CD4-positive, alpha-beta T cell treated with Interleukin-15 for 4 hours (primary cell): ENCODE measurements at places on chromosomes 5 and 9.

DNA sequence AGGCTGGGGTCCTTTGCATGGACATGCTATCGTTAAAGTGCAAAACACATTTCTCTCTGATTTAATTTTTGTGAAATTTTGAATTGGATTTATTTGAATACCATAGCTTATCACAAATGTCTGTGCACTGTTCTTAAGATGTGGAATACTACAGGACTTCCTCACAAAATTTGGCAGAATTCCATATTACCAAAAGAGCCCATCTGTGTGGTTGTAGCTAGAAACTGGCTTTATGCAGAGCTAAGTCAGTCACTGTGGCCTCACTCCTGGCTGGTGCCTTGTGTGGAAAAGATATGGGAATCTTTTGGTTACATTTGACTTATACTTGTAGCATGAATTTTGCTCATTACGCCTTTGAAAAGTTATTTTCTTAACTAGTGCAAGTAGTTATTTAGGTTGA lies 35.5 kb downstream of the ACO1 start:
- DNase-seq = no peak

DNA sequence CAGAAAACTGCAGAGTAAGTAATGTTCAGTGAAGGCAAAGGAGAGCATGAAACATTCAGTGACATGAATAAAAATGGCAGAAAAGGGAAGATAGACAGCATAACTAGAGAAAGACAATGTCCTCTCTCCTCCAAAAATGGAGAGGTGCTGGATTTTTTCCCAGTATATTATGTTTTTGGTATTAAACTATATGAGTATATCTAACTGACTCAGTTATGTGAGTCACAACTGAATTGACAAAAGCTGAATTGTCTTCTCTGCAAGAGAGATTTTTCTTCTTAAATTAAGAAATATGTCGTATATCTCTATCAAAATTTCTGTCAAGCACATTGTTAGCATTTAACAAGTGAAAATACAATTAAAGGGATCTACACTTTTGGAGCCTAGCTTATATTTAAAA lies 375.1 kb downstream of the CHSY3 start:
- no peak for DNase-seq

DNA sequence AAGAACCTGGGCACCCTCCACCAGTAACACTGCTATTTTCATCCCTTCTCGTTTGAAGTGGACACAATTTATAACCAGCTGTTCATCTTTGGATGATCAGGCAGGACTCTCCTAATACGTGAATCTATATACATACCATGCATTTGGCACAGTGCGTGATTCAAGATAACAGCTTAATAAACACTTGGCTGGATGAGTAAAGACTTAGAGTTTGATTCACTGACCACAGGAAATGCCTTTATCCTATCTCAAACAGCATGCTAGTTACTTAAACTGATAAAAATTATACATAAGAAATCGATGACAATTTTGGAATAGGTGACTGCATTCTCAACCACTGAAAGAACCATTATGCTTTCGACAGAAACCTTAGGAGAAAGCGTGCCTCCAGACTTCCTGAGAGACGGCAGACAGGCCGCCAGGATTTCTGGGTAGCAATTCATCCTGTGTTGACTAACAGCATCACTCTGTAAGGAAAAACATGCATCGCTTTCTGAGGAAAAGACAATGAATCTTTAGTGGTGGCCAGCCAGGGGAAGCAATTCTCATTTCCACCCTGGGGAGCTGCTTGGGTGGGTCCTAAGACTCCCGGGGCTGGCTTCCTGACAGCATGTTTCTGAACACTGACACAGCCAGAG lies 9.7 kb downstream of the MRPL36 start:
- DNase-seq = no peak

DNA sequence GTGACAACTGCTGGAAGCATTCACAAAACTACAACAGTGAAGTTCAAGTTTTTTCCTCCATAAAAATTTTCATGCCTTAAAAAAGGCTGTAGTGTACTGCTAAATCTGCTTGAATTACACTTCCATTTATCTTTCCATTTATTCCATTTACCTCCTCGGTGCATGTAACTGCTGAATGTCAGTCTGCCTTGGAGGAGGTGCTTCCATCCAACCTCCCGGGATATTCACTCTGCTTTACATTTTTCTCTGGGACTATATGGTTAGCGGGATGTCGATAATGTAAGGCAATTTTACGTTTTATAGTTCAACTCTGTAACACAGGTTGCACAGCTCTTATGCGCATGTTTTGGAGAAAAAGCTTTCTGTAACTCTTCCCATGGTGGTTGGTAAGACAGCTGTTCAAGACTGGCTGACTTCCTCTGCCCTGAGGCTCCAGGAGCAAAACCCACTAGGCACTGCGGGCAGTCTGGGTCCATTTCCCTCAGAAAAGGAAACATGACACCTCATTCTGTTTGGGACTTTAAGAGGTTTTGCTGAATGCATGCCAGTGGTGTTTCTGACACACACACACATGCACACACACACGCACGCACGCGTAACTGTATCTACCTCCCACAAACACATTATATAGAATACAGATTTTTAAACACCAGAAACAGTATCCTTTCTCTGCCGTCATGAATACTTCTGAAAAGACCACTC lies 66.1 kb downstream of the SPTLC1 start:
- DNase-seq = no peak

- DNase-seq = no peak
Measured at GRCh38 chr5:172903790-172904189, 55.4 kb upstream of the RPL26L1 start.

DNA sequence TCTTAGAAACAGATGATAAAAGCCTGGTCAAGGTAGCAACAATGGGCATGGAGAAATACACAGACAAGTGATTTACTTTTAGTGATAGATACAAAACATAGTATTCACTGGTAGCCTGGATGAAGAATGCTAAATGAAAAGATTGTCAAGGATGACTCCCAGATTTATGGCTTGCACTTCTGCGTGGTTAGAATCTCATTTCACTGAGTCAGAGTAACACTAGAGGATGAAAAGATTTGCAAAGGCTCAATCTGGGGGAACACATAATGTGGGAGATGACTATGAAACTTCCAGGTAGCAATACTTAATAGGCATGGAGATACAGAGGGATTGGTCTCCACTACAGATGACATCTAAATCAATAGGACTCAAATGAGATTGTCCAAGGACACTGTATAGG lies 38.4 kb downstream of the AGTPBP1 start:
- DNase-seq = no peak

DNA sequence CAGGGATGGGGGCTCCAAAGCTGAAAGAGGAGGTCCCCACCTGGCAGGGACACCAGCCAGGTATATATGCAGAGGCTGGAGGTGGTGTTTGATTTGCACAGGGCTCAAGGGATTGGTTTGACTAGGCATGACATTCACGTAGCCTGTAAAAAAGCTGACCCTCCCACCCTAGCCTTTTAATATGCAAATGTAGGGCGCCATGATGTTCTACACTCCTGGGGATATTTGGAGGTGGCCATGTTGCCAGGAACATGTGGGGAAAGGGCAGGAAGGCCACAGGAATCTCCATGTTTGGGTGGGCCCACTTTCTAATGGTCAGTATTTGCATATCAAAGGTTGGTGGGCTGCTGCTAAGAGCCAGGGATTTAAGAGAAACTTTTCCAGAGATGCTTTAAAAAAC lies 12.0 kb upstream of the THG1L start:
- no peak for DNase-seq

- no peak for DNase-seq
Measured at GRCh38 chr5:151077967-151078366, 2.9 kb downstream of the TNIP1 start.

DNA sequence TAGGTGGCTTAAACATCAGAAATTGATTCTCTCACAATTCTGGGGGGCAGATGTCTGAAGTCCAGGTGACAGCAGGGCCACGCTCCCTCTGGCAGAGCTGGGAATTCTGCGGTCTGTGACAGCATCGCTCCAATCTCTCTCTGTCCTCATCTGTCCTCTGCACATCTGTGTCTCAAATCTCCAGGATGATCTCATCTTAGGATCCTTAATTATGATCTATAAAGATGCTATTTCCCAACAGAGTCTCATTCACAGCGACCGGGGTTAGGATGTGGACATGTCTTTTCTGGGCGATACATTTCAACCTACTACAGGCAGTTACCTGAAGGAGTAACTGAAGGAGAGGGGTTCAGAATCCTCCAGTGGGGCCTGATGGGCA lies 31.4 kb downstream of the ANKRD33B start:
- no peak for DNase-seq

- peak; percentile 9 for DNase-seq
Measured at GRCh38 chr5:171264843-171265242, 44.2 kb upstream of the TLX3 start.

DNA sequence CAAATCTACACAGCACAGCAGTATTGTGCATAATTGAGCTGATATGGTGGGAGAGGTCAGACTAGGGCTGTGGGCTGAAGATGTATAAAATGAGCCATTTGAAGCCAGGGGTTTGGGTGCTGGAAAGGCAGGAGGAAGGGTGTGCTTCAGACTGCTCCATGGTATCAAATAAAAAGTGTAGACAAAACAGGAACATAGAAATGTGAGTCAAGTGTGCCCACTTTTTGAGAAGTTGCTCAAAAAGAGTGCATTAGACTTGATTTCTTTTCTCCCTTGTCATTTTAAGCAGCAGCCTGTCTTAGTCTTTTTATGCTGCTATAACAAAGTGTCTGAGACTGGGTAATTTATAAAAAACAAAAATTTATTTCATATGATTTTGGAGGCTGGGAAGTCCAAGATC lies 55.8 kb upstream of the ZFAND5 start:
- no peak for DNase-seq

DNA sequence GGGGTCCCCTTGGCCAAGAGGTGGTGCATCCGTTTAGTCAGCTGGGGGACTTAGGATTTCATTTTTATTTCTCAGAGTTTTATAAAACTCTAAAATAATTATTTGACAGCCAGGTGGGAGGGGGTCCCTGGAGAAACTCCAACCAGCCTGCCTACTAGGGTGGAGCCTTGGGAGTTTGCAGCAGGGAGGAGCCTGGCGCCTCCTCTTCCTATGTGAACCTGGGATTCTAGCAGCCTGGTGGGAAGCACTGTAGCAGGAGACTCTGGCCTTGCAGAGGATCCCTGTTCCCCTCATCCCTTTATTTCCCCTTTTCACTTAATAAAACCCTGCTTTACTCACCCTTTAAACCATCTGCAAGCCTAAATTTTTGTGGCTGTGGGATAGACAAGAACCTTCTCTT lies 50.8 kb downstream of the FXN start:
- DNase-seq = no peak

GRCh38 chr9:97615439-97616072 lies 17.6 kb downstream of the TSTD2 start:
- DNase-seq = peak; percentile 63

GRCh38 chr5:98775246-98776065 lies 2.0 kb downstream of the RGMB start:
- DNase-seq = no peak

DNA sequence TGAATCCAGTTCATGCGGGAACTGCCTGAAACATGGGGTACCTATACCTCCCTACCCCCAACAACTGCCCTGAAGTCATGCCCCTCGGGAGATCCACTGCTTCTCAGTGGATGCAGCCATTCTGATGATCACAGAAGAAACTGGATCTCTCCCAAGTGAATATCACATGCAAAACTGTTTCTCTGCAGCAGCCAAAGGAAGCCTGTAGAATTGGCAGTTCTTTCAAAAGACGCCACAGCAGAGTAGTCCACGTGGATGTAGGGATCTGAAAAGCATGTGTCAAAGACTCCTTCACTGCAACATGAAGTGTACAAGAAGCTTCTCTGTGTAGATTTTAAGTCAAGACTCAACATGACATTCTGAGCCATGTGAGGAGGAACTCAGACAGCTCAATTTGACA lies 286.7 kb downstream of the NR3C1 start:
- no peak for DNase-seq

GRCh38 chr5:61689153-61689846 lies 357.2 kb downstream of the ZSWIM6 start:
- no peak for DNase-seq

DNA sequence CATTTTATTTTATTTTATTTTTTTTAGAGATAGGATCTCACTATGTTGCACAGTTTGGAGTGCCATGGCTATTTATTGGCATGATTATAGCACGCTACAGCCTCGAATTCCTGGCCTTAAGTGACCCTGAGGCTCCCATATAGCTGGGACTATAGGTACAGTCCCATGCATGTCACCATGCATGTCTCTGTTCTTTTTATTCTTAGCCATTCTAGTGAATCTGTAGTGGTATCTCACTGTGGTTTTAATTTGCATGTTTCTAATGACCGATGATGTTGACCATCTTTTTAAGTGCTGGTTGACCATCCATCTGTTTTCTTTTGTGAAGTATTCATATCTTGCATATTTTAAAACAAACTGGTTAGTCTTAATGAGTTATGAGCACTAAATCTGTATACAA lies 76.1 kb downstream of the SLC44A1 start:
- no peak for DNase-seq

- no peak for DNase-seq
Measured at GRCh38 chr5:175219366-175219765, 224.6 kb downstream of the DRD1 start.

- no peak for DNase-seq
Measured at GRCh38 chr5:109155625-109156024, 254.1 kb downstream of the PJA2 start.

- DNase-seq = no peak
Measured at GRCh38 chr9:133008824-133009223, 22.0 kb upstream of the GTF3C5 start.

DNA sequence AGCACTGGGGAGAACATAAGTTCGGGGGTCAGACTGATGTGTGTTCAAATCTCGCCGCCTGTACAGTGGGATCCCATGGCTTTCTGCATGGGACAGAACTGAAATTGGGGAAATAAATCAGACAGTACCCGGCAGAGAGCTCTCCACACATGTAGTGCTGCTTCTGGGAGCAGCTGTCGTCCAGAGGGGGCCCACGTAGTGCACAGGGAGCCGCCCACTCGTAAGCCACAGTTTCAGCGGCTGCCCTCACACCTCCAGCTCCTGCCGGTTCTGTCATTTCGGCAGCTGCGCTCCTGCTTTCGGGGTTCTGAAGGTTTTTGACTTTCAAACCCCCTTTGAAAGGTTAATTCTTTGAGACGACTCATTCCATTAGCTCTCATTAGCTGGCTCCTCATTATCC lies 83.1 kb downstream of the OLFM1 start:
- DNase-seq = no peak

- DNase-seq = no peak
Measured at GRCh38 chr5:178067755-178068154, 45.6 kb upstream of the N4BP3 start.

- no peak for DNase-seq
Measured at GRCh38 chr5:63726496-63726895, 235.7 kb downstream of the HTR1A start.

- no peak for DNase-seq
Measured at GRCh38 chr5:102561894-102562760, 63.3 kb upstream of the SLCO6A1 start.

GRCh38 chr9:14962193-14962882 lies 52.1 kb upstream of the FREM1 start:
- no peak for DNase-seq

GRCh38 chr5:172758077-172758833 lies 12.7 kb downstream of the DUSP1 start:
- no peak for DNase-seq

DNA sequence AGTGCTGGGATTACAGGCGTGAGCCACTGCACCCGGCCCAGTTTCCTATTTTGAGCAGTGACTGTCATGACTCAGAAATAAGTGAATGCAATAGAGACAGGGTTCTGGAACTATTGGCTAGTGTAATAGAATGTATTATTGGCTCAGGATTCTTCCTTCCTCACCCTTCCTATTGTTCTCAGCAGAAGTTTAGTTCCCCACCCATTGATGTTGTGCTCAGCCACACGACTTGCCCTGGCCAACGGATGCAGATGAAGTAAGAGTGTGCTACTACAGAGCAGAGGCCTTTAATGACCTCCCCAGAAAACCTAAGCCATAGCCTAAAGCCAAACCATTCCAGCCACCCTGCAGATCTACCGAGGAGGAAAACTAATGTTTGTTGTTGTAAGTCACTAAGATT lies 287.9 kb downstream of the AGTPBP1 start:
- DNase-seq = no peak
